Activated T-helper 1 cell treated with anti-CD3 and anti-CD28 coated beads, Interleukin-2, amount 50 U/mL, for 16 hours (primary cell): ENCODE measurements at places on chromosomes 5 and 9.

- no peak for DNase-seq
Measured at GRCh38 chr5:57956636-57957035, 474.0 kb upstream of the ACTBL2 start.

DNA sequence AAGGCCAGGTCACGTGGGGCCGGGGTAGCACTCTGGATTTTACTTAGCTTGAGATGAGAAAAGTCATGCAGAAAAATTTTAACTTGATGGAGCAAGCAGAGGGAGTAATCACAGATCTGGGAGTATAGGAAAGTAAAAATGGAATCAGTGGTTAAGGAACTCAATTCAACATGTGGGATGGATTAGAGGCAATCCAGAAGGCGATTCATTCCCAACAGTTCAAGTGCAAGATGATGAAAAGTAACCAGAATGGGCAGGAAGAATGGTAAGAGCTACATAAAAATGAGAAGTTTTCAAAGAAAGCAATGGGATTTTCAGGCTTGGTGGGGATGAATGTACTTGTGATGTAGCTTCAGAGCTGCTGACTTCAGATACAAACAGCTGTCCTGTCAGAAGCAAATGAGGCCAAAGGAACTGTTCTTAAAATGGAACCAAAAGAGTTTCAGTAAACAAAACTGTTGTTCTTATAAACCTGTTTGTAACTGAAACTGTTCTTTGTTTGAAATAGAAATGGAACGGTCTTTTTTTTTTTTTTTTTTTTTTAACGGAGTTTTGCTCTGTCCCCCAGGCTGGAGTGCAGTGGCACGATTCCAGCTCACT lies 5.6 kb upstream of the SEC24A start:
- no peak for DNase-seq

GRCh38 chr9:126893079-126893478 lies 21.5 kb upstream of the RALGPS1 start:
- no peak for DNase-seq

GRCh38 chr9:109923471-109923760 lies 143.4 kb downstream of the PALM2AKAP2 start:
- no peak for DNase-seq

GRCh38 chr5:17378346-17378997 lies 119.6 kb upstream of the TAF11L2 start:
- no peak for DNase-seq
